ENCODE measurements at places on chromosomes 6 and 20. TPM values are rescaled to one million over a fixed set of nuclear protein-coding genes. Genes with fewer than 3 reads are reported as not detected.

E2F1 gene
- total RNA-seq = 0.31 TPM

PHACTR1 gene
- total RNA-seq = 46.0 TPM

CDYL gene
- 28.9 TPM for total RNA-seq

PAK5 gene
- 0.12 TPM for total RNA-seq

TMEM74B gene
- 4.6 TPM for total RNA-seq

PCK1 gene
- 4.7 TPM for total RNA-seq
